ENCODE measurements at places on chromosomes 3 and 15.

- DNase-seq: no peak
These were observed 12.4 kb upstream of the TPM1 start for GRCh38 chr15:63030101-63030551.

DNA sequence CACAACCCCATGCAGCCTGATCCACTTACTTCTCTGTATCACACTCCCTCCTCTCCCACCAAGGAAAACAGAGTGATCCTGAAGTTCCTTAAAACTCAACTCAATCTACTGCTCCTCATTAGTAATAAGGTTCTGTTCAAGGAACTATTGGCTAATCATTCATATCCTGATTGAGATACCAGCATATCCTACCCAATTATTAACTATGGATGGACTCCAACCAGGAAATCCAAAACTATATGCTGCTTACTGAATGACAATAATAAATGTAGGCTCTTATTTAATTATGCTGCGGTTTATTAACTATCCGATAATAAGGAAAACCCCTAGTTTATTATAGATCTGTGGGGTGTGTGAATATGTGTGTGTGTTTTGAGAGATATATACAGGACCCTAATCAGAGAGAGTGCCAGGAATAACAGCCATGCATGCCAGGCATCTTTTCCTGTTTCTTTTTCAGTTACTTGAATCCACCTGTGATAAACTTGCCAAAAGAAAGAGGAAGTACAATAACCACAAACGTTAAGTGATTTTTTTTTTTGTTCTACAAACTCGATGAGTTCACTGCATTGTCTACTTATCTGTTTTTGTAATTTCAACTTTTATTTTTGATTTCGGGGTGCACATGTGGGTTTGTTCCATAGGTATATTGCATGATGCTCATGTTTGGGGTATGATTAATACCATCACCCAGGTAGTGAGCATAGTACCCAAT lies 1031.7 kb upstream of the CFAP20DC start:
- no peak for DNase-seq

DNA sequence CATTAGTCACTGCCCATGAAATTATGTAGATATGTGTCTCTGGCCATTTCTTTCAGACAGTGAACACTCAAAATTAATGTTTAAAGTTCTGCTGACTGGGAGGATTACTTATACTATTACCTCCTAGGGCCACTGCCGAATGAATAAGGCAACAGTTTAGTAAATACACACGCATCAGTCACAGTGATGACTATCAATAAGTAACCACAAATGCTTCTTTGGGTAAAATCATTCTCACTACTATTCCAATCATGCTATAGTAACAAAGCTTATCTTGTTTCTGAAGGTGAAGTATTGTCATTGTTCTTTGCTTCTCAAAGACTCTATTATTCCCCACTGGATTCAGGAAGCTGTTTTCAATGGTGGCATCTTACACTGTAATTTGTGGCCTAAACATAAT lies 478.8 kb downstream of the EPHA3 start:
- no peak for DNase-seq

- no peak for DNase-seq
These were observed 44.2 kb upstream of the SLC6A1 start for GRCh38 chr3:10948326-10948725.

GRCh38 chr3:29822071-29822470 lies 541.2 kb downstream of the RBMS3 start:
- no peak for DNase-seq

DNA sequence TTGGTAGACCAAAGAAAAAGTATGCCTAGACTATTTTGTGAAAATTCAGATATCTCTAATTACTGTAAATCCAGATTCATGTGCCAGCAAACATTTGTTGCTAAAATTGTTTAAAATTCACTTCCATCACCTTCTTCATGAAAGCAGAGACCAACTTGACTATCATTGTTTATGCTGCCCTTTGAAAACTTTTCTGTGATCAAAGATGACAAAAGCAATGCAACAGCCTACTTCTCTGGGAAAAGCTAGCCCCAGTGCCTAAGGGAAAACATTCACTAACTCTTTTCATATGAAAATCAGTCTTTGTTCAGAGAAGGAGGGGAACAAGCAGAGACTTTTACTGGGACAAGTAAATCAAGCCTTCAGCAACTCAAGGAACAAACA lies 178.0 kb upstream of the P2RY1 start:
- DNase-seq: no peak

DNA sequence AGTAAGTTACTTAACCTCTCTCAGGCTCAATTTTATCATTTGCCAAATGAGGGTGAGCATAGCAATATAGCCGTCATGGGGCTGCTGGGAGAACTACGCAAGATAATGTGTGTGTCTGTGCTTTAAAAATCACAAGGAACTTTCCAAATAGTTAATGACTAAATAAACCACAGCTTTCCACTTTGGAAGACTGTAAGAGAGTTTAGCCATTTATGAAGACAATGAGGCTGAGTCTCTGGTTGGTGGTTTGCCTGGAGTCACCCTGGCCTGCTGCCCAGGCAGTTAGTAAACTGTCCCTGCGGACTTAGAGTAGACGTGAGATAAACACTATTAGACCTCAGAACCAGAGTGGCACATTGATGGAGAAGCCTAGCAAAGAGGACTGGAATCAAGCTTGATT lies 357.7 kb downstream of the CLSTN2 start:
- DNase-seq: no peak

DNA sequence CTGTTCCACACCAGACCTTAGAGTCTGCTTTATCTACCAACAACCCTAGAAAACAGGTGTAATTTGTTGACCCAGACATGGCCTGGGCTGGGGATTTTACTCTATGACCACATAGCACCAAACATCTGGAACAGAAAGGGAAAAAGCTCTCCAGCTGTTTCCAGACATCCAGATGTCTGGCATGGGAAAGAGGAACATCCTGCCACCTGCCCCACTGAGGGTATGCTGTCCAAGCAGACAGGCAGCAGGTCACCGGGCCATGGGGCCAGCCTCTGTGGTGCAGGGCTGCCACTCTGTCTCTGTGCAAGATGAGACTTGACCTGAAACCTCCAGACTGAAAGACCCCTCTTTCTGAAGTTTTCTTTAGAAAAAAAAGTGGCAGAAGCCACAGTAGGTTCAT lies 359.3 kb upstream of the ICE2 start:
- DNase-seq: no peak

GRCh38 chr3:195823999-195824398 lies 12.3 kb upstream of the MUC4 start:
- no peak for DNase-seq

GRCh38 chr3:146491303-146491702 lies 21.9 kb upstream of the PLSCR2 start:
- DNase-seq: no peak

- DNase-seq: no peak
These were observed 153.5 kb upstream of the MEIS2 start for GRCh38 chr15:37253877-37254276.

DNA sequence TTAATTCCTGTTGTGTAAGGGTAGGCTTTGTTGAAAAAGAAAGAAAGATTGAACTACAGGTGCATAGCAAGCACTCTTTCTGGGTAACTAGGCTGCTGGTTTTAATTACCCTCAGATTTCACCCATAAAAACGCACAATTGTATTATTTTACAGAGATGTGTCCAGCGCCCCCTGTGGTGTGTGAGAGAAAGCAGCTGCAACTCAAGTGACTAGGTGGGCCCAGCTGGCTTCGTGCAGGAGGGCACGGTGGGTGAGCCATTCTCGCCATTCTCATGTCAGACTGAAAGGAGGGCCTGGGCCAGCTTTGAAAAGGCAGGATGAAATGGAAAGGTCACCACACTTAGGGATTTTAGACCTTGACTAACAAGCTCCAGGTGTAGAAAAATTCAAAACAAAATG lies 122.6 kb downstream of the LRIG1 start:
- peak; percentile 54 for DNase-seq

GRCh38 chr15:87805117-87805820 lies 451.3 kb downstream of the NTRK3 start:
- no peak for DNase-seq

GRCh38 chr15:88071141-88071540 lies 185.4 kb downstream of the NTRK3 start:
- DNase-seq: no peak

GRCh38 chr15:53789654-53790375 lies 30.4 kb upstream of the WDR72 start:
- DNase-seq: no peak

DNA sequence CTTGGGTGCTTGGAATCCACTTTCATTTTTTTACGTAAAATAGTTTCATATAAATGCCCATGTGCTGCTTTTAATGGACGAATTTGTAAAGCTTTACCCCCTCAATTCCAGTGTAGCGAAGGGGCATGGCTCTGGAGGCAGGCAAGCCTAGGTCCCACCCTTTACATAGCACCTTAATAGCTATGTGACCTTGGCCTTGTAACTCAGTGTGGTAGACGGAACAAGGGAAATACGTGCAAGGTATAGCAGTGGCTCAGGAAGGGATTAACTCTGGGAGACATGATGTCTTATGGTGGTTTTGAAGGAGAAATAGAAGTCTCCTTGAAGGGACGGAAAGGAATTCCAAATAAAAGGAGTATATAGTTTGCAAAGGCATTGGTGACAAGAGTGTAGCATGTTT lies 1.4 kb downstream of the SEC61A1 start:
- no peak for DNase-seq

DNA sequence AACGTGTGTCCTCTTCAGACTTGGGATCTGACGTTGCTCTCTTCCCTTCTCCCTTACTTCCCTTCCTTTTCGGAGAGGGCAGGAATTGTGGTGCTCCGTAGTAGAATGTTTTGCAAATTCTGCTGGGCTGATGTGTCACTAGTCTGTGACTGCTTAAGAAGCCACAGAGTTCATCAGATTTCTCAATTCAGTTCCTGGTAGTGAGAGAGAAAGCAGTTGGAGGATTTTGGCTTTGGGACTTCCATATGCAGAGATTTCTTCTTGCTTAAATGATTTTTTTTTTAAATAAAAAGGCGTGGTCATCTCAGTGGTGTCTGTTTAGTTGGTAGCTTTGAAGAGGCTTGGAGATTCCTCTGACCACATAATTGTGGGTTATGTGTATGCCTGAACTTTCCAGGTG lies 10.1 kb downstream of the CEMIP start:
- no peak for DNase-seq

DNA sequence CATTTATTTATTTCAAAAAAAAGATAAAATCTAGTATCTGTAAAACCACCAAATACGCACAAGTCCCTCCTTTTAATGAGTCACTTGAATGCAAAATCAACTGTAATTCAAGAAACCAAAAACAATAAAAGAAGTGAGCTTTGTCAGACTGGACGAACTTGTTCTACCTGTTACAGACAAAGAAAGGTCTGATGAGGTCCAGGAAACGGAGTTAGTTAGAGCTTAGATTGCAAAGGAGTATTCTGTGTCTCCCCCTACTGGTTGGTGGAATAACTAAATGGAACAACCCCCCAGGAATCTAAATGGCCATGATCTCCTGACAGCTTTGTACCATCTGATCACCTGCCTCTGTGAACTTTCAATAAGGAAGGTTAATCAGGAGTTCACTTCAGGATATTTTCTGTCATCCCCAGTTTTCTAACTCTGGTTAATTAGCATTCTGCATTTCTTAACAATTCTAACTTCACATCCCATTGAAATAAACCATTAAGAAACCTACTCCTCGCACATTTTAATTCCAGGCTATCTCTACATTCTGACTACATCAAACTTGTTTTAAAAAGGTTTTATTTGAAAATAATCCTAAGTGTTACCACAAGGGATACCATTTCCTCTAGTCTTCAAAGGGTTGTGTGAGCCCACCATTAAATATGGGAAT lies 333.0 kb upstream of the SATB1 start:
- no peak for DNase-seq

DNA sequence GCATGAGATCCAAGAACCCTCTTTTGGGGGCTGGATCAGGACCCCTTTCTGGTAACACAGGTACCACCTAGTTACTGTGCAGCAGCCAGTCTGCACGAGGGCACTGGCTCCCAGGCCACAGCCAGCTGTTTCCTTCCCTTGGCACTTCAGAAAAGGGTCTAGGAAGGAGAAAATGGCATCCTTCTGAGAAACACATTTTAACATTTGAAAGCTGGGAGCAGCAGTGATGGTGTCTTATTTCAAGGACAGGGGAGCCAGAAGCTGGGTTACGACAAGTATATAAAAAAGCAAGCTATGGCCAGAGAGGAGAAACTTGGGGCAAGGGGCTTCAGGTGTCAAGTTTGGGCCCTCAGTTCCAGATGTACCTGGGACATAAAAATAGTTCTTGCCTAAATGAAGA lies 282.8 kb downstream of the CTNNB1 start:
- DNase-seq: no peak

Data from stimulated activated CD8-positive, alpha-beta memory T cell treated with anti-CD3 and anti-CD28 coated beads, Interleukin-4, amount 100 ng/mL, for 48 hours (primary cell).